ENCODE measurements at places on chromosomes 3 and 15.

GRCh38 chr15:92271179-92271578 lies 122.5 kb upstream of the ST8SIA2 start:
- DNase-seq, result no peak

- no peak for DNase-seq
Measured at GRCh38 chr3:195259154-195259474, 11.8 kb downstream of the XXYLT1 start.

DNA sequence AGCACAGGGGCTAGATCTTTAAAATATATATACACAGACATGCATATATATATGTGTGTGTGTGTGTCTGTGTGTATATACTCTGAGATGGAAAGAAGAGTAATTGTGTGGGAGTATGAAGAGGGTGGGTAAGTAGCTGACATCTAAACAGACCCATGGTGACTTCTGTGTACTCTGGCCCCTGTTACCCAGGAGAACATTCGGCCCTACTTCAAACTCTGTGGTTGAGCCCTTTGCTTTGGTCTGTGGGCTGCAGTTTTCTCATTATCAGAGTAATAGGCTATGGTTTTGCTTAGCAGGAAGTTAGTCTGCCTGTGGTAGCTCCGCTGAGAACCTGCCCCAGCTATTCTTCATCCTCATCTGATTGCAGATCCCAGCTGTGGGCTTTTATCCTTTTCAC lies 141.4 kb downstream of the RBPMS2 start:
- DNase-seq, result no peak

DNA sequence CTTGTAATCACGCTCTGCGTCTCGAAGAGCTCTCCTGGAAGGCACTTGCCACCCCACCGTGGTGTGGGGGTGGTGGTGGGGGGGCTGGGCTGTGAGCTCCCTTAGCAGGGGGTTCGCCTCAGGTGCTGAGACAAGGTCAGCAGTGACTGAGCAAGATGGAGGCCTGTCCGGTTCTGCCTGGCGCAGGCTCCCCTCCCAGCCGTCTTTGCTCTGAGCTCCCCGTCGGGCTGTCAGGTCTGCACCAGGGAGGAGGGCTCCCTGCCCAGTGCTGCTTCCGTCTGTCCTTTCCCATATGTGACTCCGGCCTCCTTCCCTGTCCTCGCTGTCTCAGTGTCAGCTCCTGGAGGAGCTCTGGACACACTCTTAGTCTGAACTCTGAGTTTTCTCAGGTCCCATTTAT lies 80.0 kb downstream of the PLXNA1 start:
- no peak for DNase-seq

- DNase-seq, result no peak
Measured at GRCh38 chr3:42979044-42979972, at the start of gene GASK1A. TSS of gene GASK1A (plus strand) at chr3:42979311. CDS start at chr3:42979643, 332 bp downstream.

GRCh38 chr3:9345041-9345440 lies 17.8 kb upstream of the THUMPD3 start:
- DNase-seq, result no peak

GRCh38 chr3:127073941-127074820 lies 91.3 kb downstream of the PLXNA1 start:
- DNase-seq, result no peak

- no peak for DNase-seq
Measured at GRCh38 chr3:38039101-38039898, at the start of gene DLEC1. TSS of gene DLEC1 (plus strand) at chr3:38039208. CDS start at chr3:38039226, 18 bp downstream.

DNA sequence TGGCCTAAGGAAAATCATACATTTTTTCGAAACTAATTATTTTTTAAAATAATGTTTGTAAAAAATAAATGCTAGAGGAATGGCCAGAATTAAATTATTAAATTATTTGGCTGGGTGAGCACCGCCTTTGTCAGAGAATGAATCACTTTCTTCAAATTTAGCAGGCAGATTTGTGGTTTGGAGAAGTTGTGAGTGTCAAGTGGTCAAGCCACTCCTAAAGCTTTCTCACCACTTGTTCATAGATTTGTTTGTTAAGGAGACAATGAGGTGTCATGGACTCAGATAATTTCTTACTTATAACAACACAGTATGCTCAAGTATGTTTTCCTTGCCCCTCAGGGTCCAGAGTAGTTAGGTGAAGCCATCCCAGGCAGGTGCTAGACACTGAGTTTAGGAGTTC lies 196.2 kb downstream of the TUSC7 start:
- DNase-seq, result no peak

DNA sequence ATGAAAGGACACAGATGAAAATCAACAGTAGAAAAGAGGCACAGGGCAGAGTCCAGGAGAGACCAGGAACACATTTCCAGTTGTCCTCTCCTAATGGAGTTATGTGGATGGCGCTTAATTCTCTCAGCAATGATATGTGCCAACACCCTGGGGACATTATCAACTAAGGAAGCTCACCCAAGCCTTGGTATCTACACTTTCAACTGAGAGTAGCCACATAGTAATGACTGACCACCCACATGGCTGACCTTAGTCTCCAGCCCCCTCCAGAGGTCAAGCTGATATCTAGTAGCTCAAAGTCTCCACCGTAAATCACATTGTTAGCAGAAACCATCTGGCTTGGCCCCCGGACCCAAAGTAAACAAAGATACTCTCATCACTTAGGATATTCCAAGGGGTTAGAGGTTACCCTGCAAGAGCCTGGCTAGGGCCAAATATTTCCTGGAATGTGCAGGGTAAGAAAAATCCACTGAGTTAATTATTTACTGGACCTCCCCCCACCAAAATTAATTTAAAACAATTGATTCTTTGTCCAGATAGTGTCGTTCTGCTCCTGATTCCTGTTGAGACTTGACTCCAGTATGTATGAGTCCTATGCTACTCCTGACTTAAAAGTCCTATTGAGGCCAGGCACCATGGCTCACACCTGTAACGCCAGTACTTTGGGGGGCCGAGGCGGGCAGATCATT lies 24.8 kb downstream of the GABRR3 start:
- DNase-seq, result no peak

GRCh38 chr3:138944929-138945708 lies 1.8 kb downstream of the FOXL2 start:
- no peak for DNase-seq

- DNase-seq, result peak; percentile 17
Measured at GRCh38 chr3:50292159-50293078, at the start of gene IFRD2. TSS of gene IFRD2 (minus strand) at chr3:50292429. CDS start at chr3:50292274, 155 bp downstream.

DNA sequence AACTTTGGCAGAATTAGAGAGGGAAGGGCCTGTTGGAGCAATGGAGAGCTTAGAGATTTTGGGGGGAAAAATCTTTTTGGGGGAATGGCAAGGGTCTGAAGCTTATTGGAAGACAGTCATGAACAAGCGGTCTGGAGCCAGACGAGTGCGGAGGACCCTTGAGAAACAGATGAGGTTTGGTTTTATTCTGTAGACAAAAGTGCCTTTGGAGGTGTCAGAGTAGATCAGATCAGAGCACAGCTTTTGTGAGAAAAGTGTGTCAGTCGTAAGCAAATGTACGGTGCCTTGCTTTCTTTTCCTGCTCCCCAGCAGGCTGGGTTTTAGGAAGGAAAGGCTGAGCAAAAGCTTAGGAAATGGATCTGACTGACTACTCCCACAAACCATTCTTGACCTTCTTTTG lies 236.8 kb upstream of the TPRG1 start:
- no peak for DNase-seq
